ENCODE measurements at places on chromosomes 4 and X.

GRCh38 chrX:41096339-41096955 lies 11.2 kb downstream of the USP9X start:
- no peak for DNase-seq

DNA sequence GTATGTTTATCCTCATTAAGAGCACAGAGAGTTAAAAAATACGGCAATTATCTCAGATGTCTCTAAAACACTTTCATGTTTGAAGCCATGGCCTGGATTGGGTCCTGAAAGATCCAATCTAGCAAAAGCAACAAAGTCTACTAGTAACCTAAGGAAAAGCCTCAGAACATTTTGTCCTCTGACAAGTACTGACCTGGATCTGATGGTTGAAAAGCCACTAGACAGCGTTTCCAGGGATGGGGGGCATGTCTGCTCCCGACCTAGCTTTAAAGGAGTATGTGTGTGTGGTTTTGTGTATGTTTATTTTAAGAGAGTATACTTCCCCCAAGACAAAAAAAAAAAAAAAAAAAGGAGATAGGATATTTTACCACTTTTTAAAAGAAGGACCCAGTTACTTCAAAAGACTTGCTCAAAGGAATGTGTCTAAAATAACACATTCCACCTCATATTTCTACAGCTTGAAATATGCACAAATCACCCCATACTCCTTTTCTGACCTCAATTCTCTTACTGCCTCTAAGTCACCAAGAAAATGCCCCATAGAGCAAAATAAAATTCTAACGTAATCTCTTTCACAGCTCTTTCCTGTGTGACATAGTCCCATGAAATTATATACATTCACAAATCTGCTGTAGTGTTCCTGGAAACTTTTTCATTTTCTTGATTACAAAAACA lies 189.0 kb upstream of the TTC29 start:
- no peak for DNase-seq

- no peak for DNase-seq
Observed at GRCh38 chrX:10054396-10054795, 87.2 kb downstream of the CLDN34 start.

DNA sequence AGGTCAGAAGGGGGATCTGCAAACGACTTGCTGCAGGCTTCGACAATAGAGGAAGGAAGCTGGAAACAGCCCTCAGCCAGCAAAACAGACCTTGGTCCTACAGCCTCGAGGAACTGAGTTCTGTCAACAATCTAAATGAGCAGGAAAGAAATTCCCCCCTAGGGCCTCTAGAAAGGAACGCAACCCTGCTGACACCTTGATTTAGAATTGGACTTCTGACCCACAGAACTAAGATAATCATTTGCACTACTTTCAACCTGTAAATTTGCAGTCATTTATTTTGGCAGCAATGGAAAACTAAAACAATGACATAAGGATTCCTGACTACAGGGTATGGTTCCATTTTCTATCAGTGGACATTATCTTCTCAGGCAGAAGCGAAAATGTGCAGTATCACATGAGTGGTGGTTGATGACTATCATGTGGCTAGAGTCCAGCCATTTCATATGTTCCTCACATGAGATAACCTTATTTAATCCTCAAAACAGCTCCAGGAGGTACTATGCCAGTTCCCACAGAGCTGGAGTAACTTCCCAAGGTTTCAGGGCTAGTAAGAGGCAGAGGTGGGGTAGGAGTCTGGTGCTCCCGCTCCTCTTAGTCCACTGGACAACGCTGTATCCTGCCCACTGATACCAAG lies 61.6 kb downstream of the SAT1 start:
- DNase-seq: peak; percentile 18

- no peak for DNase-seq
Observed at GRCh38 chr4:28146191-28146590, 1285.5 kb downstream of the STIM2 start.

All from brain microvascular endothelial cell (primary cell).